Germinal center (tissue), 1 donor: ENCODE measurements at places on chromosomes 4 and X.
A peak's percentile ranks its signal among the peaks of the same experiment; 100 is the strongest.

GRCh38 chr4:172881645-172882044 is 287.0 kb upstream of the GALNT7 start:
- DNase-seq, result no peak

- DNase-seq, result no peak
These were observed 216.0 kb downstream of the RAB28 start for GRCh38 chr4:13268165-13268564.

DNA sequence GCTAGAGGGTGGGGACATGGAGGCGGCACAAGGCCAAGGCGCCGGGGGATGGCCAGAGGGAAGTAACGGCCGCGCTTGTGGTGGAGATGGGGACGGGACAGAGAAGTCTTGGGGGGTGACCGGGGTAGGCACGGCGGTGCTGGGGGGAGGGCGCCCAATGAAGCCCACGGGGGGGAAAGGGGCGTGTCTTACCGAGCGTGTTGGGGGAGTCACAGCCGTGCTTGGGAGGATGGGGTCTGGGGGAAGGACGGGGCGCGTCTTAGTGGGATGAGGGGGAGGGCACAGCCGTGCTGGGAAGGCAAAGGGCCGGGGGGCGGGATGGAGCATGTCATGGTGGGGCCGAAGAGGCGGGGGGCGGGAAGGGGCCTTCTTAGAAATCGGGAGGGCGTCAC is 952 bp downstream of the ARSD start:
- DNase-seq, result no peak

- DNase-seq, result no peak
These were observed 7.1 kb downstream of the KLF3 start for GRCh38 chr4:38670939-38671591.

DNA sequence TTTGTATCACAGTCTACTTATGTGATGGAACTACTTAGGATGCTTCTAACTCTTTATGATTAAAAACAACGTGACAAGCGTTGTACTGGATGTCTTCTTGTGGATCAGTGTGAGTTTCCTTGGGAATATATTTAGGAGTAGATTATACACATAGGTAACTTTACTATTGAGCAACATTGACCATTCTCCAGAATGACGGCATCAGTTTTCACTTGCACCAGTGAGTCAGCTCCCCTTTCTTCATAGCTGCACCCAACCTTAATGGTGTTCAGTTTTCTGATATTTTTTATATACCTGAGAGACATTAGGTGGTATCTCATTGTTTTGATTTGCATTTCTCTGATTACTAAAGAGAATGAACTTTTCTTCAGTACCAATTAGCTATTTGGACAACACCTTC is 343.9 kb downstream of the ADGRL3 start:
- no peak for DNase-seq

- no peak for DNase-seq
These were observed 136.6 kb upstream of the SPRY1 start for GRCh38 chr4:123259676-123260646.

DNA sequence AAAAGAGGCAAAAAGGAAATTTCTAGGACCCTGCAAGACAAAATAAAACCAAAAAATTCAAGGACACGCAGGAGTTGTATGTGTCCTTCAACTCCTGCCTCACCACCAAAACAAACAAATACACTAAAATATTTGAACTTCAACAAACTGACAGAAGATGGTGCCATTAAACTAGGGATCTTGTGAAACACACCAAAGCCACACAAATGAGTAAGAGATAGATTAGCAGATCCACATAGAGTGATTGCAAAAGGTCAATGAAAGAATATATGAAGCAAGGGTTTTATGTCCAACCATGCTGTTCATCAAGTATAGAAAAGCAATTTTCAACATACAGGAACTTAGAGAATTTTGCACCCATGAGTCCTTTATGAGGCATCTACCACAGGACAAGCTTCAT is 40.1 kb upstream of the SCML1 start:
- DNase-seq, result no peak

- DNase-seq, result no peak
These were observed 90.9 kb upstream of the LNX1 start for GRCh38 chr4:53682196-53682595.

- DNase-seq, result no peak
These were observed 518 bp downstream of the PRDM8 start for GRCh38 chr4:80197601-80198440.

DNA sequence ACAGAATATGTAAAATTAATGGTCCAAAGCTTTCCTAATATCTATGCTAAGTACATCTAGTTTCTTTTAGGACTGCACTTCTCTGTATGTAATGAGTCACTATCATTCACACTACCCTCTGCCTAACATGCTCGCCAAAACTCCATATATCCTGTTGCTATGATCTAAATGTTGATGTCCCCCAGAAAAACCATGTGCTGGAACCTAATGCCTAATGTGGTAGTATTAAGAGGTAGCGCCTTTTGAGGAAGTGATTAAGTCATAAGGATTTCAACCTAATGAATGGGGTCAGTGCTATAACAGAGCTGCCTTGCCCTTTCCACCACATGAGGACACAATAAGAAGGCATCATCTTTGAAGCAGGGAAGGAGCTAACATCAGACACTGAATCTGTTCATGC is 34.9 kb upstream of the NFKB1 start:
- no peak for DNase-seq

- no peak for DNase-seq
These were observed 358.6 kb upstream of the NOCT start for GRCh38 chr4:138656990-138657389.

- no peak for DNase-seq
These were observed 32.4 kb upstream of the LGI2 start for GRCh38 chr4:25063116-25063515.

- no peak for DNase-seq
These were observed 279.4 kb downstream of the NKX6-1 start for GRCh38 chr4:84219656-84220055.

DNA sequence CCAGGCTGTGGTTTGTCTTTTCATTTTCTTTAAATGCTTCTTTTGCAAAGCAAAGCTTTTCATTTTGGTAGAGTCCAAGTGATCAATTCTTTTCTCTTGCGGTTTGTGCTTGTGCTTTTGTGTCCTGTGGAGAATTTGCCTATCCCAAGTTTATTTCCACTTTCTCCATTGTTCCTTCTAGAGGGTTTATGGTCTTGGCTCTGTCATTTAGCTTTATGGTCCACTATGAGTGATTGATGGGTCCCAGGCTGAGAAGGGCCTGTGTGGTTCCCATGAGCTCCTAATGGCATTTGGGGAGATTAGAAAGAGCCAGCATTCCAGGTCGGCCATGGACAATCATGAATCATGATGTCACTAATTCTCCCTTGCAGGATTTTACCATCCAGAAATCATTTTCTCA is 86.5 kb downstream of the CPZ start:
- DNase-seq, result no peak

DNA sequence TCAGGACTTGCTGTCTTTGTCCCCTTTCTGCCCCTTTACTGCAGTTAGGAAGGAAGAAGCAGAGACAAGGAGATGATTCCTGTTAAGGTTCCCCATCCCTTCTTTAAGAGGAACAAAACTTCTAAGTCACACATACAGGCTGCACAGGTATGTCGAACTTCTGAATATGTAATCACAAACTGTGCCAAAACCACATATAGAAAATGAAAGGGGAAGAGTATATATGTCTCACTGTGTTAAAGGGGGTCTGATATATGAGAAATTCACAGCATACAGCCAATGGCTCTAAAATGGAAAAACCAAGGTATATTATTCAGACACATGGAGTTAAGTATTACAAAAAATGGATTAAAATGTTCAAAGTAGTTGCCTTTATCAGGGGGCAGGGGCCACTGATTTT is 11.7 kb downstream of the CFAP97 start:
- DNase-seq, result peak; percentile 22

GRCh38 chrX:133444196-133444595 is 28.9 kb upstream of the GPC4 start:
- no peak for DNase-seq

DNA sequence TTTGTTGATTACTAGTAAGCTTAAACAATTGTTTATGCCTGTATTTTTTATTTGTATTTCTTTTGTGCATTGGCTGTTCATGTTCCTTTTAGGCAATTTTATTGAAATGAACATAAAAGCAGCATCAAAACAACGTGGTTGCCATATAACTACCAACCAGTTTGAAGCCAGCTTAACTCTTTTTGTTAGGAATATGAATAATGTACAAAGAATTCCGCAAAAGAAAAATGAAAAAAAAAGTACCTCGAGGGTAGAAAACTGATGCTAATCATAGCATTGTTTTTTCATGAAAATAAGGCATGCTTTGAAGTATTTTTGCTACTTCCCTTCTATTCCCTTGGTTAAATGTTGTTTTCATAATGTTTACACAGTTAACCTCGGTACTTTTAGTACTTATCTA is 1024.0 kb upstream of the SLIT2 start:
- no peak for DNase-seq

GRCh38 chr4:185426960-185427688 is 1.4 kb upstream of the UFSP2 start:
- no peak for DNase-seq

GRCh38 chr4:13209600-13209999 is 274.5 kb downstream of the RAB28 start:
- no peak for DNase-seq

DNA sequence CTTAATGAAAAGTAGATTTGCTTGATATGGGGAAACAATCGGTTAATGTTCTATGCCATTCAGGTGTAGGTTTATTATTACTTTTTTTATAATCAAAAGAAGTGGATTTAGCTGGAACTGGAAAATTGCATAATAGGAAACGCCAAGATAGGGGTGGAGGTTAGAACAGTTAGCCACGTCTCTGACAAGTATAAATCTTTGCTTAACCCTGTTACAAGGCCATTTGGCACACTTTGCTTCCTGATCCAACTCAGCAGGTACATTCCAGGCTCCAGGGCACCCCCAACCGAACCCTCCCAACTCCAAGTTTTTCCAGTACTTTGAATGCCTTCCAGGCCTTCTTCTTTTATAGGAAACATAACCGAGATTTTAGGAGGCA is 50.6 kb upstream of the ACSL4 start:
- DNase-seq, result no peak

DNA sequence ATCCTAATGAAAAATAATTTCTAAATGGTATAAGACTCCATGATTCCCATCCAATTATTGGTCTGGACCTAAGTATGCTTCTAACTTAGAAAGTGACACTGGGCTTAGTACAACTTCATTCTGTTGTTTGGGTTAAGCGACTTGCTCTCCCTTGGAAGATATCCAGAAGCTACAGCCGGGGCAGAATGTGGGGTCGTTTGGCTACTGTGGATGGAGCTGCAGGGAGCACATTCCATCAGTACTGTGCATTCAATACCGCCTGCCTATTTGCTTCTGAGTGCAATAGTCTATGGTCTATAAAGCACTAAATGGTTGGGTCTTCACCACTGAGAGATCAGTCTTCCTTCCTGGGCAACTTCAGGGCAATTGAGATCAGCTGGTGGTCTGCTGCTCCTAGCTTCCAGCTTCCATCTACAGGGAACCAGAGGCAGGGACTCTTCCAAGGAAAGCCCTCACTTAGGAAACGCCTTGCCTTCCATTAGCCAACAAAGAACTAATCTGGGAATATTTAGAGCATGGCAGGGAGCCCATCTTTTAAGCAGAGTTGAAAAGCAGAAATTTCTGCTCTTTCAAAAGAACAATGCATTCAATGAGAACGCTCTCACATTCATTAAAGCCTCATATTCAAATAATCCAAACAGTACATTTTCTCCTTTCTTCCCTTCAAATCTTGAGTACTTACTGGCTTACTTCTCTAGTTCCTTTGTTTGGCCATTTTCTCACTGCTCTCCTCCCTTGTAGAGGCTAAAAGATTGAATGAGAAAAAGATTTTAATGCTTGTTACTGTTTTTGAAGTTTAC is 1049.9 kb upstream of the TENM3 start:
- DNase-seq, result no peak

DNA sequence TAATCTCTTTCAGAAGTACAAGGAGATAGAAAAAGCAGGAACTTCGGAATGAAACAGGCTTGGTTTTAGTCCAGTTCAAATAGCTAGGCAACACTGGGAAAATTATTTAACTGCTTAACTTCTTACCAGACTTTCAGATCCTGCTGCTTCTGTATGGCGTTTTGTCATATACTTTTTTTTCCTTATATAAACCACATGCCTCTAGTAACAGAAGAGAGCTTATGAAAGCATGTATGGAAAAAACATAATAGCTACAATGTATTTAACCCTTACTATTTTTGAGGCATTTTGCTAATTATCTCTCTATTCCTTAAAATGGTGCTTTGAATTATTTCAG is 439.6 kb downstream of the INPP4B start:
- DNase-seq, result no peak

DNA sequence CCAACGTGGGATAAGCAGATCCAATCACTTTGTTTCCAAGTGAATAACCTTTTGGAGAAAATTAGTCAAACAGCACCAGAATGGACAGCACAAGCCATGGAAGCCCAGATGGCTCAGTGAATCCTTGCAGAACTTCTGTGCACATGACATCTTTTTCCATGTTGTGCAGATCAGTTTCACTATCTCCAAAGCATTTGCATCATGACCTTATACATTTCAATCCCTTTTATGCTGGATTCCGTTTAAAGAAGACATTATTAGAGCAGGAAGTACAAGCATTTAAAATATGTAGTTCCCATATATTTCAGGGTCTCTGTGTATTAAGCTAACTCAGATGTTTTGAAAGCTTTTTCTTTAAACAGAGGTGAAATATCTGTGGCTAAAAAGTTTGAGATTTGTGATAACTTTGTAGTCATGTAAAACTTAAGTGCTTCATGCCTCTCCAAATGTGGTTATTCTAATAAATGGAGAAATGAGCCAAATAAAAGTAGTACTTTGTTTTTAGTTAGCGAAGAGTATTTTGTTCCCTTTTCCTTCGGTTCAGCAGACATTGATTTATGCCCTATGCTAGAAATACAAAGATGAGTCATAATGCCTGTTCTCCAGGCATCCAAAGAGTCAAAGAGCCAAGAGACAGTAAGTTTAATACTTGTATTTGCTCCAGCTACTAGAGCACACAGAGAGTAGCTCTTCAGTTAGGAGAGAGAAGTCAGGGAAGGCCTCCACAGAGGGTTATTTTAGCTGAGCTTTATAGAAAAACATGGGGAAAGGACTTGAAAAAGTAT is 39.0 kb downstream of the PLAC8 start:
- no peak for DNase-seq

- DNase-seq, result no peak
These were observed 94.8 kb upstream of the TEX13A start for GRCh38 chrX:105315248-105315647.

GRCh38 chr4:71446479-71447081 is 107.8 kb downstream of the SLC4A4 start:
- no peak for DNase-seq
